A172 (cell line): ENCODE measurements at places on chromosomes 4 and X.

DNA sequence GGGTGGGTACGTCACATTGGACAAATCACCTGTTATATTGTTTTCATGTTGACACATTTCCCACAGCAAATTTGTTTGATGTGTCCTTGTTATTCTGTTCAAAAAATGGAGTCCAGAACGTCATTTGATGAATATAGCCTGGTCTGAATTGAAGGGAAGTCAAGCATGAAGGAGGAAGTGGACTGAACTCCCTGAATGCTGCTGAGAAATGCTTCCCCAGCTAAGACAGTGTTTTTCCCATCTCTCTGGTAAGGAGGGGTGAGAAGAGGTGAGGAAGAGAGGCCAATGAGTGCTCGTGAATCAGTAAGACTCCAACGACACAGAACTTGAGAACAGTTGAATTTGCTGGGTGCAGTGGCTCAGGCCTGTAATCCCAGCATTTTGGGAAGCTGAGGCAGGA lies 127.4 kb downstream of the RBM47 start:
- DNase-seq = no peak

DNA sequence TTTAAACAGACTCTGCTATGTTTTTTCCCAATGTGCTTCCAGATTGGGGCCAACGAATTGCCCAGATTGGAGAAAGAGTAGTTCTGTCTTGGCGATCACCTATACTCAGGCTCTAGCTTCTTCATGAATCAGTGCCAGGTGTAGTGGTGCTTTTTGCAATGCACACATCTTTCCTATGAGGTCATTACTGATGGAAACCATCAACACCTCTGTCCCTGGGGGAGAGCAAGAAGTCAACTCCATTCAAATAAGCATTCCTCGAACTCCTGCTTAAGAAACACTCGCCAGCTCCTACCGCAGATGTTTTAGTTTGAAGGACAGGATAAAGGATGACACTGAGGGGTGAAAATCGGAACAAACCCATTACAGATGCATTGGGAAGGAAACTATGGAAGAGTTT lies 156.5 kb upstream of the DKK2 start:
- no peak for DNase-seq

- no peak for DNase-seq
Observed at GRCh38 chr4:112519689-112520597, 4.0 kb upstream of the NEUROG2 start.

DNA sequence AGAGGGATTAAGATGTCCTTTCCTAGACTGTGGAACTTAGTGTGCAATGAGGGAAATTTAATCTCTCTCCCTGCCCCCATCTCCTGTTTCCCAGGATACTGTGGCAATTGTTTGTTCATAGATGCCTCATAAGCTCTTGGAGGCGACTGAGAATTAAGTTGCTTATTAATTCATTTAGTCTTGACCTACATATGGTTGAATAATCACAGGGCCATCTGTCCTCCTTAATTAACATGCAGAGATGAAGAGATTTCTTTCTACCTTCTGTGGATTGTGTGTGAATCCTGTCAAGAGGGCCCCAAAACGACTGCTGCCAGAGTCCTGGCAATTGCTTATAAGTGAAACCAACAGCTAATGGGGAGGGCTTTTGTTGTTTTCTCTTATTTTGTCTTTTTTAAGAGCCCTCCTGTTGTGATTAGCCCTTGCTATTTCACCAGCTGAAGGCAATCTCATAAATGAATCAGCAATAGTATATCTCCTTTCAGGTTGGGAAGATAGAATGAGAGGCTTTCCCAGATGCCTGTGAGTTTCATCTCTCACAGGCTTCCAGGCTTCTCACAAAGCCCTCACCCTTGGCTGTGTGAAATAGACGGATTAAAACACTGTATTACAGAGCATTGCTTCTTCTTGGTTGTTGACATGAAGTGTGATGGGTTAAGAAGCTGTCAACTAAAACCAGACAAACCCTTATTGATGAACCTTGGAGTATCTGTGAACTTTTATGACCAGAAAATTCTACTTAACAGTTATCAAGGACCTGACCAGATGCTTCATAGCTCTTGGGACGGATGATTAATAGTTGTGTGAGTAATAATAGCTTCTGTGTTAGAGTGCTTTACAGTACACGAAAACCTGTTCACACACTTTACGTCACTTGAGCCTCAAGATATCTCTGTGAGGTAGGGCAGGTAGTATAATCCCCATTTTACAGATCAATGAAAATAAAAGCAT lies 58.5 kb downstream of the PGRMC2 start:
- no peak for DNase-seq

DNA sequence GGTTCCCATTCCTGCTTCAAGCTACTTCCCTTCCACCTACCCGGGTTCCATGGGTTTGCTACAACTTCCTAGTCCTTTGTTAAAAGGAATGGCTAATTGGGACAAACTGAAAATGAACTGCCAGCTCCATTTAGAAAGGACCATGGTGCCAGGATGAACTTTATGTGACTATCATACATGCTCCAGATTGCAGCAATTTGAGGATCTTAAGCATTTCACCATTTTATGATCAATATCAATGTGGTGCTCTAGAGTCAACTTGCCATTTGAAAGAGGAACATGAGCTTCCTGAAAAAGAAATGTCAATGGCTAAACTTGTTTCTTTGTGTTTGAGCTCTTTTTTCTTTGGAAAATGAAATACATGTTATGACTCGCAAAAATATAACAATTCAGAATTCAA lies 92.7 kb upstream of the IL15 start:
- DNase-seq = no peak

GRCh38 chrX:154443992-154444754 lies at the start of gene FAM50A:
TSS of gene FAM50A (plus strand) at chrX:154444141. CDS start at chrX:154444236, 95 bp downstream.
- peak; percentile 52 for DNase-seq

GRCh38 chr4:53732661-53733060 lies 141.4 kb upstream of the LNX1 start:
- DNase-seq = no peak

DNA sequence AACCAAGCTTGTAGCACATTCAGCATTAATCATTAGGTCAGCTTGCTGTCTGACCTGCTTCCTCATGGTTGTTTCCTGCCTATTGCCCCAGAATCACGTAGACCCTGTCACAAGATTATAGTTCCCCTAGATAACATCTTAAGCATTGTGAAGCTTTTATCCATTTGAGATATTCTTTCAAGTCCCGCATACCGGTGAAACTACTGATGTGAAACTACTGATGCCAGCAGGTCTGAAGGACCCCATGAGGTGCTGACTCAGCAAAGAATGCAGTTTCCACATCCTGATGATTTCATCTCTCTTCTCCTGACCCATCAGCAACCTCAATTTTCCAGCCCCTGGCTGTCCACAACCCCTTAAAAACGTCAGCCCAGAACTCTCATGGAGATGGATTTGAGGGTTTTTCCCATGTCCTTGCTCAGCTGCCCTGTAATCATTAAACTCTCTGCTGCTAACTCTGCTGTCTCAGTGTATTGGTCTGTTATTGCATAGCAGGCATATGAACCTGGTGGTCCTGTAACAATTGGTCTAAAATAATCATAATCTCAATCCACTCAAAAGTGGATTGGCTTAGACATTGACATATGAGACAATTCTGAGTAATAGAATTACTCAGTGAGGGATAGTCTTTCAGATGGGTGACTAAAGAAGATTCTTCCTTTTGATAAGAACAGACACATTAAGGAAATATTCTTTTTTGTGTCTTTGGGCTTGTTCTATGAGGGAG lies 26.3 kb upstream of the UBA6 start:
- DNase-seq = peak; percentile 42

GRCh38 chr4:111937368-111937767 lies 207.9 kb upstream of the FAM241A start:
- peak; percentile 53 for DNase-seq

DNA sequence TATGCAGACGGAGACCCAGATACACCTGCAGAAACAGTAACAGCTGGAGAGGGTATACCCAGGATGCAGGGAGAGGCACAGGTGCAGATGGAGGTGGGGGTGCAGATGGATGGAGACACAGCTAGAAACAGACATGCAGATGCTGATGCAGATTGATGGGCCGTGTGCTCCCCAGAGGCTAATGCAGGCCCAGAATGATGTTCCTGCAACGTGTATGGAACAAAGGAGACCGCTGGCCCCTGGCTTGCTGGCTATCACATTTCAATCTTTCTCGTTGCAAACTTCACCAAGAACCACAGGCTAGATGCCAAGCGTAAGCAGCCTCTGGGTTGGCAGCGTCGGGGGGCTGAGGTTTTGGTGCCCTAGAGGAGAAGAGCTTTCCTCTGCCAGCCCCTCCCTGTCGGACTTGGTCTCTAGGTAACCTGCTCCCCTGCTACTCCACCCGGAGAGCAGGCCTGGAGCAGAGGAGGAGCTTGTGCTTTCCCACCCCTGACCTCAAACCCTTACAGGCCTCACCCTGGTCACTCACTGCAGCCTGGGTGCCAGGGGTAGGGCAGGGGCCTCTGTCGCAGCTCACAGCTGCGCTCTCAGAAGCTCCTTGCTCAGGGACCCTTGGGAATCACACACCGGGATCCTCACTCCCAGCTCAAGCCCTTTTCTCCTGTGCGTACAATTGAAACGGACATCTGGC lies 69.0 kb upstream of the PSAPL1 start:
- DNase-seq = no peak

- DNase-seq = no peak
Observed at GRCh38 chr4:135050086-135050717, 848.6 kb upstream of the PABPC4L start.

GRCh38 chrX:1031521-1032430 lies 180.7 kb downstream of the CRLF2 start:
- no peak for DNase-seq

- peak; percentile 17 for DNase-seq
Observed at GRCh38 chrX:72123471-72124185, 8.1 kb downstream of the RTL5 start.

DNA sequence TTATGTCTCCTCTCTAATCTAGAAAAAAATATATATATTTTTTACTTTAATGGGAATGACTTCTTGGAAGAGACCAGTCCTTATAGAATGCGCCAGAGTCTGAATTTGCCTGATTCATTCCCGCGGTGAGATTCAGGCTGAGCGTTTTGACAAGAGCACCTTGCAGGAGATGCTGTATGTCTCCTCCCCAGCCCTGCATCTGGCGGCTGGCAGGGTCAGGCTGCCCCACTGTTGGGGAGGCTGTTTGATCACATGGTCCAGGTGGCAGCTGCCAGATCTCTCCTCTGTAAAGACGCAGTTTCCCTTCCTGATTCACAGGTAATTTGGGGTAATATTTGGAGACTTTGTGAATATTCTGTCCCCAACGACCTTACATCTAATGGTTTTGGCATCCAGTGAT lies 9.7 kb downstream of the PDZD4 start:
- DNase-seq = no peak

GRCh38 chr4:39029752-39030694 lies 2.2 kb downstream of the TMEM156 start:
- DNase-seq = no peak

DNA sequence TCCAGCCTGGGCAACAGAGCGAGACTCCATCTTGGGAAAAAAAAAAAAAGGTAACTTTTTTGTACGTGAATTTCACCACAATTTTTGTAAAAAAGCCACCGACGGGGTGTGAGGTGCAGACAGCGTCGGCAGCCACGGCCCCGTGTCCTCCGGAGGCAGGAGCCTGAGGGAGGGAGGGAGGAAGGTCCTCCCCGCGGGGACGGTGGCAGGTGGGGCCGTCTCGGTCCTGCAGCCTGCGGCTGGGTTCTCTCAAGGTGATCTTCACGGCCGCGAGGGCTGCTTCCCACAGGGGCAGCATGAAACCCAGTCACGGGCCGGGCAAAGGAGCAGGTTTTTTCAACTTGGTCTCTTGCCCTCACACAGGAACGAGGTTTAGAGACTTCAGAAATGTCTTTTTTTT lies 14.0 kb downstream of the PLCXD1 start:
- DNase-seq = no peak

GRCh38 chrX:3963980-3964379 lies 250.5 kb upstream of the PRKX start:
- no peak for DNase-seq

DNA sequence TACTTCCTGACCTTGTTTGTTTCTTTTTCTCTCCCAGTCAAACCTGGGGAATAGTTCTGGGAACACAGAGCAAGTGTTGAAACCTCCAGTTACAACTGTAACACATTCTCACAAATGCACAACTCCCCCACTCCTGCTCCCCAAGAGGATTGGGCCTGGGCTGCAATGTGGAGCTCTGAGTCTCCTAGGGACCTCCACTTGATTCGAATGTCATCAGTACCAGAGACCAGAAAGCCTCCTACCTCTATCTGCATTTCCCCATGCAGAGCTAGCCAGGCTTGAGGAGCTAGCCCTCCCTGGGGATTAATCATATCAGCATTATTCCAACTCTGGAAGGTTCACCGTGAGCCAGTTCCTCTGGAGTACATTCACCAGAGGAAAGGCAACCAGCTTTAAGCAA lies 41.7 kb upstream of the CITED1 start:
- DNase-seq = no peak

DNA sequence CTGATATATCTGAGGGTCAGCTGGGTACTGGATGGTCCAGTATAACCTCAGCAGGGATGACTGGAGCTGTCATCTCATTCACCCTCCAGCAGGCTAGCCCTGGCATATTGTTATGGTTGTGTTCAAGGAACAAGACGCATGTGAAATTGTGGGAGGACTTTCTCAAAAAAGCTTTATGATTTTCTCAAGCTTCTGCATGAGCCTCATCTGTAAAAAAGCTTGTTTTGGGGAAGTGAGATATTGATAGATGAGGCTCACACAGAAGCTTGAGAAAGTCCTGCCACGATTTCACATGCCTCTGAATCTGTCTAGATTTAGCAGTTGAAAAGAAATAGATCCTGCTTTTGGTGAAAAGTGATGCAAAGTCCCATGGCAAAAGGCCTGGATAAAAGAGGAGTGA lies 93.4 kb downstream of the SPCS3 start:
- DNase-seq = no peak

GRCh38 chr4:2334826-2335728 lies 73.2 kb upstream of the MXD4 start:
- DNase-seq = no peak
